ENCODE measurements at places on chromosomes 1 and 21.
A peak's percentile ranks its signal among the peaks of the same experiment; 100 is the strongest.

DNA sequence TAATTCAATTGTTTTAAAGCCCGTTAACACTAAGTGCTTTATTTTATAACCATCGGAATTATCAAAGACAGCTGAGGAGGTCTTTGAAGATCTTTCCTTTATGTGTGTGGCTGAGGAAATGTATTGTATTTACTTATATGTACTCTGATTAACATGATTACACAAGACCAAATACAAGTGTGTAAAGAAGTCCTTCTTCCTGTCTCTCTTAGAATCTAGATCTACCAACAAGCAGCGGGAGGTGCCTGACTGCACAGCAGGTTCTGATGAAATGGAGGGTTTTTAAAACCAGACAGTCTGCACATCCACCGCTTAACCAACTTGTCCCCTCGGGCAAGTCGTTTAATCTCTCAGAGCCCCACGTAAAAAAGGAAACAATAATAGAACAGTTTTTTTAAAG, 240.5 kb upstream of the MAP1LC3C start:
- no peak for DNase-seq

GRCh38 chr1:74245168-74245772, 10.1 kb downstream of the TNNI3K start:
- DNase-seq, result no peak

DNA sequence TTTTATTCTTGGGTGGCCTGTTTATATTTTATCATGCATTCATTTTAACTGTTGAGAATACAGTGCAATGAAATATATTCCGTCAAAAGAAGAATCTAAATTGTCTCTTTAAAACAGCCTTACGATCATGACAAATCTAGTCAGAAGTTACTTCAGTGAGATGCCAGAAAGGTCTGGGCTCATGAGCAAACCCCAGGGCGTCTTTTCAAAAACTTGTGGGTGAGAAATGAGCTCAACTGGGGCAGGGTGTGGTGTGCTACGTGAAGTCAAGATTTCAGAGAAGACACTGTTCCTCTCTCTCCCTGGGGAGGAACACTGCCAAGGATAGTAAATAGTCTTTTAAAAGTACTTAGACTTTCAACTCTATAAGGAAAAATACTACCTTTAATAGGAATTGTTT, 13.4 kb upstream of the UAP1 start:
- DNase-seq, result no peak

- DNase-seq, result no peak
Observed at GRCh38 chr1:55378582-55378981, 163.4 kb upstream of the USP24 start.

DNA sequence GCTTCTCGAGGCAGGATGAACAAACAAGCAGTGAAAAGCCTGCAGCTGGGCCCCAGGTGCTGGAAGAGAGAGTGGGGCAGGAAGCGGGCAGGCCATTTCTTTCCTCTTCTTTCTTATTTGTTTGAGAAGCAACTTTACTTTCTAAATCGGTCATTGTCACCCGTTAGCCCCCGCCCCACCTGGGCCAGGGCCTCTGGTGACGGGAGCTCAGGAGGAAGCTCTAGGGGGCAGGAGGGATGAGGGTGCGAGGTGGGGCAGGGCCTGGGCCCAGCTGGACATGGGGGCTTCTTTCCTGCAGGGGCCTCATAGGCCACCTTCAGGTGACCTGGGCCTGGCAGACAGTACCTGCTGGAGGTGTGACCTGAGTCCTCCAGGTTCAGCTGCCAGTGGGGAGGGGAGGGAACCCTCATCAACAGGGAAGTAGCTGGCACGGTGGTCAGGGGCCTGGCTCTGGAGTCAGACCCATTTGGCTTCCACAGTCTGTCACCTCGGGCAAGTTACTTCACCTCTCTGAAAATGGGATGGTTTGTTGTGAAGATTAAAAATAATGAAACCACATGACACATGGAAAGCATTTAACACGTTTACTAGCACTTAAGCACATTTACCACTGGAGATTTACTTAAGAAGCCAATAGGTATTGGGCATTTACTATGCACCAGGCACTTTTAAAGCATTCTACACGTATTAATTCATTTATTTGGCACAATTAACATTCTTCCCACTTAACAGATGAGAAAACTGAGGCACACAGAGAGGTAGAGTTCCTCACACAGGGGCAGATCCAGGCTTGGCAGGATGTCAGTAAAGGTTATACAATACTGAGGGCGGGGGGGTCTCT, 54.1 kb upstream of the ID3 start:
- DNase-seq, result no peak

DNA sequence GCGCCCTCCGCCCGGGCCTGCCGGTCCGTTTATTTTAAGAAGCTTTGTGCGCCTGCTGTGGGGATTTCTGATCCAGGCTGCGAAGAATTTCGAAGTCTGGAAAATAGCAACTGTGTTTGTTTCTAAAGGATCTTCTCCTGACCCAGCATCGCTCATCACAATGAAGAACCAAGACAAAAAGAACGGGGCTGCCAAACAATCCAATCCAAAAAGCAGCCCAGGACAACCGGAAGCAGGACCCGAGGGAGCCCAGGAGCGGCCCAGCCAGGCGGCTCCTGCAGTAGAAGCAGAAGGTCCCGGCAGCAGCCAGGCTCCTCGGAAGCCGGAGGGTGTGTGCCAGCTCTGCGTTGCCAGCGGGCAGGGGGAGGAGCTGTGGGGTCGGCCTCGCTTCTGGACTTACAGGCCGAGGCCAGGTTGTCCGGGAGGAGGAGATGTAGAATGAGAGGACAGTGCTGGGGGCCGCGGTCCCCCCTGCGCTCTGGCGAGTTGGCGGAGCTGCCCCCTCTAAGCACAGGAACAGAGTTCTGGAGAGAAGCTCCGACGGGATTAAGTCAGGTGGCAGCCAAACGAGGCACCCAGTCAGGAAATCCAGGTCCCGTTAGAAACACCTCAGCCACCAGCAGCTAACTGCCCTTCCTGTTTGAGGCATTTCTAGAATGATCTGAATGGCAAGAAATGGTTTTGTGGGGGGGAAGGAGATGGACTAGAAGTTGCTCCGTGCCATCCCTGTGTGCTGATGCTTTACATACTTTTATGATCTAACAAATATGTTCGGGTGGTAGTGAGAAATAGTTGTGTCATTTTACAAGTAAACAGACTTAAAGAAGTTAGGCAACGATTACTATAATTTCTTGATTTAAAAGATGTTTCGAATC, 948 bp downstream of the TXLNA start:
- peak; percentile 47 for DNase-seq

DNA sequence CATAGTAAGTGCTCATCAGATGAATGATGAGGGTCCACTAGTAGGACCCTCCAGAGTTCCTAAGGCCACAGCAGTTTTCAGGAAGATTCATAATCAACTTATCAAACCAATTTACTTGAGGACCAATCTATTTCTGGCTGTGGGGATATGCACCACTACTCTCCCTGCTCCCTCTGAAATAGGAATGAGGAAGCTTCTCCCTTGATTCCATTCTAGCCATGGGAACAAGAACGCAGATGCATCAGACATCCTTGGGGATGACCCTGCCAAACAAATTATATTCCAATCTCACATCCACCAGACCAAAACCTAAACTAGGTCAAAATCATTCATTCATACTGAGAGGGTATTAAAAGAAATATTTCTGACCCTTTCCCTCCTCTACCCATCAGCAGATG, 31.5 kb downstream of the JAK1 start:
- DNase-seq, result no peak

GRCh38 chr1:30109853-30110252, 613.5 kb downstream of the MATN1 start:
- no peak for DNase-seq

GRCh38 chr1:188027613-188028012, 1198.9 kb downstream of the PLA2G4A start:
- DNase-seq, result no peak

DNA sequence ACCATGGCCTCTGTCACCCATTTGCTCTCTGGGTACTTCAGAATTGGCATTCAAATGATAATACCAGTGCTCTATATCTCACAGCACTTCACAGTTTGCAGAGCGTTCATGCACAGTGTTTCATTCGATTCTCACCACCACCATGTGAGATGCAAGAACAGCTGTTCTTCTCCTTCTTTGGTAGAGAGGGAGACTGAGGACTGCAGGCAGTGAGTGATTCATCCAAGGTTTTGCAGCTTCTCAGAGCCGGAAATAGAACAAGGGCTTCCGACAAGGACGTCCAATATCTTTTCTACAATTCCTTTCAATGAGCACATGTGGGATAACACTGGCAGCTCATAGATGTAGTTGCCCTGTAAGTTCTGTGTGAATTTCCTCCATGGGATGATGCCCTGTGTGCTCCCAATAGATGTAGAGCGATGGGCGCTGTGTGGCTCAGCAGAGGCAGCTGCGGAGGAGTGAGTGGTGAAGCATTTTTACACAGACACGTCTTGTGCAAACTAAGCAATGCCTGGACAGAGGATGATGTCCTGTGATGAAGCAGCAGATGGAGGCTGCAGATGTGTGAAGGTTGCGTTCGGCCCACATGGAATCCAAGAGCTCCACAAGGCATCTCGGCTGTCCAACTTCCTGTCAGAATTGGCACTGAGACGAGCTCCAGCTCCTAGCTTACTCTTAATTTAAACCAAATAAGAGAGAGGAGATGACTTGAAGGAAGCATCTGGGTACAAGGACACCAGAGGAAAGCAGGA, 24.9 kb downstream of the MT1HL1 start:
- DNase-seq, result no peak

GRCh38 chr1:185668013-185668412, 66.2 kb upstream of the HMCN1 start:
- DNase-seq, result no peak

- DNase-seq, result no peak
Observed at GRCh38 chr1:20383631-20384030, 93.0 kb downstream of the VWA5B1 start.

GRCh38 chr1:214466403-214467077, 84.9 kb downstream of the PTPN14 start:
- DNase-seq, result no peak

GRCh38 chr21:43571976-43572375, 87.3 kb downstream of the HSF2BP start:
- DNase-seq, result no peak

GRCh38 chr1:21869620-21870121, 57.6 kb downstream of the LDLRAD2 start:
- DNase-seq, result no peak

DNA sequence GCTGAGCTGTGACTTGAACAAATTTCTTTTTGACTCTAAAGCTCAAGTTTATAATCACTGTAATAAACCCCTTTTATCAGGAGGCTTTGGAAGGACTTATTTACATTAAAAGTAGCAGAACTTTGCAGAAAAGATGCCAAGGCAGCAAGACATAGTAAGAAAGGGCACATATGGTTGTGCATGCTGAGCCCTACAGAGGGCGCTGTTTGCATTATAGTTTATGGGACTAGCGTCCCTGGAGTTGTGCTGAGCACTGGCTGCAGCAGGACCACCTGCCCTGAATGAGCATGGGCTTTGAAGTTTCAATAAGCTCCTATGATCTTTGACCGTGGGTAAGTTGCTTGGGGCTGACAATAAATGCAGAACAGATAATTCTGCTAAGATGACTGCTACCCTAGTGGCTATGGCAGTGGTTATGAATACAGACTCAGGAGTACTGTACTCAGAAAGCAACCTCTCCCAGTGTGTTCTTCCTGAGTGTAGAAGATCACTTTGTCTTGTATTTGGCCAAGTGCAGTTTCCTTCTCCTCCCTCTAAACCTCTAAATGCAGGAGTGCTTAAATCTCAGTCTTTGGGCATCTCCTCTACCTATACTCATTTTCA, 45.4 kb upstream of the USP1 start:
- DNase-seq, result peak; percentile 19

DNA sequence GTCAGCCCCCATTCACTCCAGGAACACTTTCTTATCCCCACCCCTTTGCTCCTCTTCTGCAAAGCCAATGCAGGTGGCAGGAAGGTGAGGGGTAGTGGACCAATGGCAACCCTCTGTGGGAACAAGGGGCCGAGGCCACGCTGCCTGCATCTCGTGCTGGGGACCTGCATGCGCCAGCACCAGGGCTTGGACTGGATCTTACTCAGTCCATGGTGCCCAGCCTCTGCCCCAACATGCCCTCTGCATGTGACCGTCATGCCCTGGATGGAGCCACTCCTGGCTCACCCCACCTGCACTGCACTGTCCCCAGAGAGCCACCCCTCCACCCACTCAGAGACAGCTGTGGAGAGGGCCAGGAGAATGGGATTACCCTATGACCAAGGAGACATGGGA, 22.2 kb downstream of the CITED4 start:
- no peak for DNase-seq

GRCh38 chr1:166588741-166589140, 250.5 kb upstream of the POGK start:
- DNase-seq, result no peak

GRCh38 chr21:35019631-35020032, 29.5 kb downstream of the RUNX1 start:
- DNase-seq, result no peak

DNA sequence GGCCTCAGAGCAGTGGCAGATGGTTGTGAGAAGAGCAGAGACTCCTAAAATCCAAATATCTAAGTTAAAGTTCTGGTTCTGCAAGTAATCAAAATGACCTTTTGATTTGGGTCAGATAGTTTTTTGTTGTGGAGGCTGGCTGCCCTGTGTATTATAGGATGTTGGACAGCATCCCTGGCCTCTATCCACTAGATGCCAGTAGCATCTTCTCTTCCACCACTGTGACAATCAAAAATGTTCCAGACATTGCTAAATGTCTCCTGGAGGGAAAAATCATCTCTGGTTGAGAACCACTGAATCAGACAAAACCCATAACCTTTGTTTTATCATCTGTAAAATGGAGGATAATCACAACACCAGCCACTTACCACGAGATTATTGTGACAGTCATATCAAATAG, 5.9 kb upstream of the DPT start:
- no peak for DNase-seq

GRCh38 chr1:181359012-181359411, 124.3 kb upstream of the CACNA1E start:
- DNase-seq, result no peak

DNA sequence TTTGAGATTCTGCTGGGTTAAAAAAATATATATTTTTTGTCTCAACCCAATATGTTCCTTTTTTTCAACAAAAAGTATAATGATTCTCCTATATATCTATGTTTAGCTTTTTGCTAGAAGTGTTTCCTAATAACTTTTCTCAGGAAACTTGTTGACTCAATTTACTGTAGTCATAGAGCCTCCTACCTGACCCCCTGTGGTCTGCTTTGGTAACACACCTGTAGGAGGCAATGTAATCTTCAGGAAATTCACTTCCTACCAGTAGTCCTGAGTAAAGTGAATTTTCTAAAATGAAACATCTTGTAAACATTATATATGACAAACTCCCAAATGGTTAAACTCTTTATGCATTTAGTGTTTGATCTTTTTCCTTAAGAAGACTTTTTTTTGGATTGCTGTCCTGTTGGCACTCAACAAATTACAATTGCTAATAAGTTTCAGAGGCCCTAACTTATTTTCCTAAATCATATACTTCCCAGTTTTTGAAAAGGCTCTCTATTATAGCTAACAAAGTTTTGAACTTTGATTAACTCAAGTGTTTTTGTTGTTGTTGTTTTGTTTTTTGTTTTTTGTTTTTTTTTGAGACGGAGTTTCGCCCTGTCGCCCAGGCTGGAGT, 118.3 kb downstream of the OLFML2B start:
- DNase-seq, result no peak

Data from activated T-cell treated with anti-CD3 and anti-CD28 coated beads, Interleukin-2, amount 50 U/mL, for 1 hour (primary cell).